NCI-H460 (cell line): ENCODE measurements at places on chromosomes 7 and 10. TPM values are rescaled to one million over a fixed set of nuclear protein-coding genes. Genes with fewer than 3 reads are reported as not detected.

GRCh38 chr7:135560631-135561030 lies 2.9 kb downstream of the NUP205 start:
- DNase-seq: no peak

GRCh38 chr7:28389504-28390395 lies 22.6 kb upstream of the CREB5 start:
- peak; percentile 59 for DNase-seq

- DNase-seq: no peak
Measured at GRCh38 chr7:92255308-92255707, 9.5 kb downstream of the ANKIB1 start.

- DNase-seq: no peak
Measured at GRCh38 chr7:3307435-3307834, 6.4 kb downstream of the SDK1 start.

GRCh38 chr10:102744374-102745051 lies 765 bp downstream of the WBP1L start:
- DNase-seq: no peak

- no peak for DNase-seq
Measured at GRCh38 chr10:59626523-59626869, 83.2 kb downstream of the SLC16A9 start.

DNA sequence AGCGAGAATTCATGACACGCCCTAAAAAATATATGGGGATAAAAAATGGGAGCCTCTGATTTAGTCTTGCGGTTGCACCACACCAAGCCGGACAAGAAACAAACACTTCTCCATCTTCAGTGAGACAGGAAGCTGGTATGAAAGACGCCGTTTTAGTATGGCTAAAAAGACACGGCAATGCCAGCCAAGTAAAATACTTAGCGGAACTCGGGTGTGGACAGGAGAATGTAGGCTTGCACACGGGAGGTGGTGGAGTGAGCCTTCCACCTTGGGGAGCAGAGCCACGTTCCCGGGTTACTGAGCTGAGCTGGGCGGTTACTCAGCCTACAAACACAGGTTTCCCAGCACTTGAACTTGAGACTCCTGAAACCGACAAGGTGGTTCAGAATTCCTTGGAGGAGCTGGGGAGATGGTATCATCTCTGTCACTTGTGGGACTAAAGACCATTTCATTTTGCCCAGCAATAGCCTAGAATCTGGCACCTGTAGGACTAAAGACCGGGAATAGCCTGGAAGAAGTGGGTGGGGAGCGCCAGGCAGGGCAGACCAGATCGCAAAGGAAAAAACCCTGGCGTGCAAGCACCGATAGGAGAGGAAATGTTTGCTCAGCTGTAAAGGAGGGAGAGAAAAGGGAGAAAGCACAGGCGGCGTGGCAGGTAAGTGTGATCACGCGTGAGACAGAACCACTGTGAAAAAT lies 34.8 kb upstream of the SEPHS1 start:
- no peak for DNase-seq

NANOS1 gene
- 1.6 and 1.8 TPM in 2 replicates for total RNA-seq

DNA sequence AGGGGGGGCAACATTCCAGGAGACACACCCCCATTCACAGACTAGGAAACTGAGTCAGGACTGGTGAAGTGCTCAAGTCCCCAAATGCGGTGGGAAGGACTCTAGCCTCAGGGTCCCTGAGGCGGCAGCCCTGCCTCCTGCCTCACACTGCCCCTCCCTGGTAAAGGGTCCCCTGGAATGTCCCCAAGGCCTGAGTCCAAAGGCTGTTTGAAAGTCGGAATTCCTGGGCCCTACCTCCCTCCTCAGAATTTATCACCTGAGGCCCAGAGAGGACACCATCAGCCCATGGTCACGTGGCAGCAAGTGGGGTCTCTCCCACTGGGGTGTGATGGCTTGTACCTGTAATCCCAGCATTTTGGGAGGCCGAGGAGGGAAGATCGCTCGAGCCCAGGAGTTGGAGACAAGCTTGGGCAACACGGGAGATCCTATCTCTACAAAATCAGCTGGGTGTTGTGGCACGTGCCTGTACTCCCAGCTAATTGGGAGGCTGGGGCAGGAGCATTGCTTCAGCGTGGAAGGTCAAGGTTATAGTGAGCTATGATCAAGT lies 110.3 kb upstream of the TNRC18 start:
- no peak for DNase-seq

ZRANB1 gene
- 27.6 and 30.5 TPM in 2 replicates for total RNA-seq

CHST3 gene
- 15.2 and 16.0 TPM in 2 replicates for total RNA-seq

DNA sequence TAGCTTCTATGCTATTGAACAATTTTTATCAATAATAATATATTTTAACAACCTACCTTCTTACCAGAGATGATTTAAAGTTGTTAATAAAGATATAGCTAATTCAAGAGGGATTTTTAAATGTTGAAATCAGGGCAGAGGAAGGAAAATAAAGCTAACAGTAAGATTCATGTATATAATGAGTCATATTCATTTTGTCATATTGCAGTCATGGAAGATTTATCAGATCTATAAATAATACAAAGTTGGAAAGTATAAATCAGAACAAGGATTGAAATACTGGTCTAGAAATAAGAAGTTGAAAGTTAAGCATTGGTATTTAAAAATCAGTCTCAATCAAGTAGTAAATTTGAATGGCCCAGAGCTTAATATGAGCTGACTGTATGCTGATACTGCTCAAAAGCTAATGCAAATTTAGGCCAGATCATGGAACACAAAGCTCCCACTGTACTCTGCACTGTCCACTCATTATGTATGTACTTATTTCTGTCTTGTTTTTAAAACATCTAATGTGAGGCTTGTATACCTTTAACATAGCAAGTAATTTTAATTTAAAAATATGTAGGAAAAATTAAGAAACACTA lies 196.9 kb downstream of the ZEB1 start:
- DNase-seq: no peak

CYP2C19 gene
- total RNA-seq: not detected in 2 replicates

DNA sequence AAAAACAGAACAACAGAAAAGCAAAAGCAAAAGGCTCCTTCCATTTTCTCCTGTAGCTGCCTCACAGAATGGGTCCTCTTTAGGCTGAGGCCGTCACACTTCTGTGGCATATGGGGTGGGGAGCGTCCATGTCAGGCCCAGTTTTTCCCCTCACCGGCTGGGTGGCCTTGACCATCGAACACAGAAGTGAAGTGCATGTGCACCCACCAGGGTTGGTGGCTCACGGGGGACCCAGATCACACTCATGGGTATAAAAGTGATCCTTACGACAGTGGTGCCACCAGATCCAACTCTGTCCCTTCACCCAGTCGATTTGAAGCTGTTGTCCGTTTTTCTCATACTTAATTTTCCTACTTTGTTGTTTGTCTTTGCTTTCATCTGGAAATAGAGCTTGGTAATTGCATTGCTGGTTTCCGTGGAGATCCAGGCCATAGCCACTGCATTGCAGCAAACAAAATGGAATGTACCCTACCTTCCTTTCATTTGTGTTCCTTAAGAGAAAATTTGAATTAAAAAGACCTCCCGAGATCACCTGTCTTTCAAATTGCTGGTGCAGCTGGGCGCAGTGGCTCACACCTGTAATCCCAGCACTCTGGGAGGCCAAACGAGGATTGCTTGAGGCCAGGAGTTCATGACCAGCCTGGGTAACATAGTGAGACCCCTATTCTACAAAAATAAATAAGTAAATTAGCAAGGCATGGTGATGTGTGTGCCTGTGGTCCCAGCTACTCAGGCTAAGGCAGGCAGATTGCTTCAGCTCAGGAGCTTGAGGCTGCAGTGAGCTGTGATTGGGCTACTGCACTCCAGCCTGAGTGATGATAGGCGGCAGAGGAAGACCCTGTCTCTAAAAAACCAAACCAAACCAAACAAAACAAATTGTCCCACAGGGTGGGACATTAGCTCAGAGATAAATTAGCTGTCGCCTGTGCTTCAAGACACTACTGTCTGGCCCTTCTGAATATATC lies 10.7 kb upstream of the GJD4 start:
- DNase-seq: no peak

CPVL gene
- 30.0 and 33.0 TPM in 2 replicates for total RNA-seq

DNA sequence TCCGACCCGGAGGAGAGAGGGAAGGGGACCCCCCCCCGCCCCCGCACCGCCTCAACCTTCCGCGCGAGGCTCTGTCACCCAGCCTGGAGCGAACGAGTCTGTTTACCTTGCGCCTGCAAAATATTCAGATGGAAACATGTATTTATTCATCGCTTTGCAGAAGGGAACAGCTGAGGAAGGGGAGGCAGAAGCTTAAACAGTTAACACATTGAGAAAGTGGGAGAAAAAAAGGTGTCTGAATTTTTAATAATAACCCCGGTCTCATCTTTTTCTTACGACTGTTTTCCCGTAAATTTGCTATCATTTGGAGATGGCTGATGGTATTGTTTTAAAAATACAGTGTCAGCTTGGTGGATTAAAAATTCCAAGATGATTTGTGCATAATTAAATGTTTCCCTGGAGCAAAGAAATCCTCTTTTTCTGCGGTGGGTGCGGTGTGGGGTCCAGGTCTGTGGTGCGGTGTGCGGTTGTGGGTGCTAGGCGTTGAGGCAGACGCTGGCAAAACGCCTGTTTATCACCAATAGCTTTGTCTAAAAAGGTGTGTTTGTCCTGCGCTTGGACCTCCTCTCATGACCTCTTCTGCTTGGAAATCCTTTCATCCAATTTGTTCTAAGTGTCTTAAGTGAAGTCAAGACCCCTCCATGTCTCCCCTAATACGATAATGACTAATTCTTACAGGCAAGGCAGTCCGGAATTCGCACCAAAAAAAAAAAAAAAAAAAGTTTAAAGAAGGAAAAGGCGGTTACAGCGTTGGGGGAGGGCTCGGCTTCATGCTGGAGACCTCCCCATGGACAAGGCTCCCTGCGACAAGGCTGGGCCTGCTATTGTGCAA lies 1.6 kb downstream of the UNCX start:
- DNase-seq: no peak

GRCh38 chr7:81956520-81956919 lies 186.7 kb upstream of the HGF start:
- peak; percentile 41 for DNase-seq

RNF32 gene
- total RNA-seq: 1.4 and 2.8 TPM in 2 replicates

ZNF425 gene
- 0.26 and 0.87 TPM in 2 replicates for total RNA-seq

GRCh38 chr7:84664626-84665025 lies 470.0 kb upstream of the SEMA3A start:
- DNase-seq: no peak

DNA sequence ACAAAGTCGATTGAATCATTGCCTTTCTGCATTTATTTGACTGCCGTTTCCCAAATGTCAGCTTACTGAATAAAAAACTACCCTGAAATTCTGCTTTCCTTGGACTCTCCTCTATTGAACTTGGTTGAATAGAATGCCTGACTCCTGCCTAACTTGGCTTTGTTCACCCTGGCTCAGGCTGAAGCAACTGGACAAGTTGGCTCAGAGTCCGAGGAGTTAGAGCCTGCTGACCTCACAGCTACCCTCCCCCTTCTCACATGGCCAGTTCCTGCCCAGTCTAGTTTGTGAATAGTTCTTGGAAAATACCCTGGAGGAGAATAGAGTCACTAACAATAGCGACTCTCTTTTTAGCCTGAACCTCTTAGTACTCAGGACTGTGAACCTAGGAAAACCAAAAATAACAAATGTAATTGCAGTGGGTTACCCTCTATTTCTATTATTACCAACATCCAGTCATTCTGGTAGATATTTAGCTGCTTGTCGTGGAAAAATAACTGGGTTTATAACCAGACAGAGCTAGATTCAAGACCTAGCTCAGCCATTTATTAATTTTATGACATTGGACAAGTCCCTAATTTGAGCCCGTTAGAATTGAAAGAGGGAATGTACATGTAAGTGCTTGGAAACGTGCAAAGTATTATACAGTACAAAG lies 17.3 kb upstream of the NRBF2 start:
- peak; percentile 38 for DNase-seq

GRCh38 chr10:133475821-133476640 lies 22.3 kb downstream of the SCART1 start:
- DNase-seq: no peak

TMEM196 gene
- total RNA-seq: not detected in 2 replicates

- DNase-seq: peak; percentile 24
Measured at GRCh38 chr10:90592638-90593302, 265.1 kb downstream of the HTR7 start.

SNX13 gene
- 42.7 and 53.3 TPM in 2 replicates for total RNA-seq

- DNase-seq: no peak
Measured at GRCh38 chr10:130843051-130843653, 468.4 kb downstream of the TCERG1L start.

DNA sequence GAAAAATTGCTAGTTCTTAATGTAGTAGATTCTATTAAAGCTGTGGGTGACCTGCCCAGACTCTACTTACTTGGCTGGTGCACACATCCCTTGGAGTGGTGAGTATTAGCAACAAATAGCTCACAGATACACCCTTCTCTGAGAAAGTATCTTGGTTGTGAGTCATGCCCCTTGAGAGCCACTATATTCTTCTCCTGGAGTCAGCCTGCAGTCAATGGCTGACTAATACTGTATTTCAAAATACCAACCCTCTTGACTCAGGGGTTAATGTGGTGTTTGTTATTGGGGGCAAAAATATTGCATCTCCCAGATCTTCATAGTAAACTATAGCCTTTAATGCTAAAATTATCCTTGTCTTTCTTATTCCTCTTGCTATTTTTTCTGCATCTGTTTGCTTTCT lies 354.9 kb downstream of the BMPER start:
- peak; percentile 53 for DNase-seq

- no peak for DNase-seq
Measured at GRCh38 chr7:88746126-88746525, 13.4 kb upstream of the ZNF804B start.

DNA sequence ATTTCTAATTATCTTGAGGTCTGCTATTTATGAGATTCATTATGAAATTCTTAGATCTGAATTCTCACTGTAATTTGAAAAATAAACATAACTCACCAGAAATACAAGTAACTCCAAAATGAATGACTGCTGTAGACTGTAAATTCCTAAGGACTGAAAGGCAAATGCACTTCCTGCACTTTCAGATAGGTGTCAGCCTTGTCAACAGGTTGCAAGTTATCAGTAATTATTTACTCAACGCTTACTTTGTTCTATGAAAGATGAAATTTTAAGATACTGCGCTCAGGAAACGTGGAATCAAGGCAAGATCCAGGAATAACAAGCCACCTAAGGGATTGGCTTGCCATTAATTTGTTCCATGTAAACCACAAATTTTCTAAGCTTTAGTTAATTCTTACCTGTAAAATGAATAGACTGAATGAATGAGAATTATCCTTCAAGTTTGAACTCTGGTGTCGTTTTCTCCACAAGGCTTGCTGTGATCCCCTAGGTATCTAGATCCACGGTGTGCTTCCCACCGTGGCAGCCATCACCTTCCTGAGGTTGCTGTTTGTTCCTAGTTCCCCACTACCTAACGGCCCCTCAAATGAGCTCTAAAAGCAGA lies 12.6 kb downstream of the DHX32 start:
- peak; percentile 43 for DNase-seq

- DNase-seq: no peak
Measured at GRCh38 chr7:77458786-77459185, 42.6 kb upstream of the GSAP start.

DNA sequence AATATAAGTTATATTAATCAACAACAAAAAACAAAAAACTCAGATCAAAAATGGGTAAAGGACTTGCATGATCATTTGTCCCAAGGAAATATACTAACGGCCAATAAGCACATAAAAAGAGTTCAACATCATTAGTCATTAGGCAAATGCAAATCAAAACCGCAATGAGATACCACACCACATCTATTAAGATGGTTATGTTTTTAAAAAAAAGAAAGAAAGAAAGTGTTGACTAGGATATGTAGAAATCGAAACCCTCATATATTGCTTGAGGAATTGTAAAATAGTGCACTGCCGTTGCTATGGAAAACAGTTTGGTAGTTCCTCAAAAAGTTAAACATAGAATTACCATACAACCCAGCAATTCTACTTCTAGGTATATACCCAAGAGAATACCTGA lies 39.4 kb upstream of the CTNNA3 start:
- DNase-seq: no peak

SCD gene
- total RNA-seq: 163 and 165 TPM in 2 replicates
